Skeletal muscle tissue (tissue), 5 donors: ENCODE measurements at places on chromosomes 2 and 18. TPM values are rescaled to one million over a fixed set of nuclear protein-coding genes. Genes with fewer than 3 reads are reported as not detected.

The NEU2 gene
- not detected for total RNA-seq

The THUMPD2 gene
- total RNA-seq, result 11.5 TPM

The RAPGEF4 gene
- 5.7 TPM for total RNA-seq

The ANKRD29 gene
- 3.7 TPM for total RNA-seq

The SOX11 gene
- total RNA-seq, result 18.3 TPM

The EVX2 gene
- total RNA-seq, result under 0.01 TPM

The PLCD4 gene
- 27.7 TPM for total RNA-seq

The MSGN1 gene
- total RNA-seq, result not detected

The RAX gene
- not detected for total RNA-seq

The TMEM198 gene
- total RNA-seq, result 2.1 TPM

The POTEC gene
- total RNA-seq, result not detected

The IKZF2 gene
- 4.2 TPM for total RNA-seq

The SPC25 gene
- total RNA-seq, result 3.7 TPM

The CFAP65 gene
- not detected for total RNA-seq

The GKN1 gene
- not detected for total RNA-seq

The SKA1 gene
- 2.6 TPM for total RNA-seq

The ZBTB7C gene
- 2.6 TPM for total RNA-seq

The CRYGD gene
- not detected for total RNA-seq

The LYPD6 gene
- total RNA-seq, result 2.1 TPM

The CYP1B1 gene
- 4.7 TPM for total RNA-seq

The CRYGB gene
- total RNA-seq, result not detected

The PSMA8 gene
- total RNA-seq, result not detected

The C2orf81 gene
- 0.52 TPM for total RNA-seq

The INSIG2 gene
- 13.0 TPM for total RNA-seq

The MRO gene
- 3.1 TPM for total RNA-seq

The AKAIN1 gene
- total RNA-seq, result not detected

The UPP2 gene
- total RNA-seq, result not detected

The ELMOD3 gene
- total RNA-seq, result 8.9 TPM

The SDC1 gene
- total RNA-seq, result 2.1 TPM

The NAT8 gene
- total RNA-seq, result not detected

The MAP3K19 gene
- total RNA-seq, result not detected

The SH3RF3 gene
- 2.1 TPM for total RNA-seq

The UGT1A10 gene
- not detected for total RNA-seq

The LYG2 gene
- total RNA-seq, result not detected

The RFTN2 gene
- total RNA-seq, result 14.1 TPM

The EHD3 gene
- total RNA-seq, result 2.6 TPM

The ATP6V1B1 gene
- 1.6 TPM for total RNA-seq

The UCN gene
- 1.0 TPM for total RNA-seq
